ENCODE measurements at places on chromosomes 11 and 22.
A peak's percentile ranks its signal among the peaks of the same experiment; 100 is the strongest.

DNA sequence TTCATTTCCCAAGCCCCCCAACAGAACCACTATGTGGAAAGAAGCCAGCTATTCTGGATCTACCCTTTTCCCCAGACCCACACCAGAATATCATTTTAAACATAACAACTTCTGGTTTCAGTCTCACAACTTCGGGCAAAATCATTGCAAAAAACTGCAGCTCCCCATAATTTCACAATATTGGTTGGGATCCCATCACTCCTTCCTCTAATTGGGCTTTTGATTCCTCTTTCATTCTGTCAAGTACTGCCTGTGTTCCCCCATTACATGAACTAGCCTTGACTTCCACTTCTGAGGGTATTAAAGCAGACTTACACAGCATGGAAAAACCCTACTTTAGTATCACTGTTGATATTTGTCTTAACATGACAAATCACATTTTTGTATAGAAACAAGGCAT lies 4.1 kb upstream of the APOL3 start:
- DNase-seq, result no peak

- DNase-seq, result no peak
Measured at GRCh38 chr11:1336836-1337646, 27.6 kb upstream of the TOLLIP start.

- DNase-seq, result no peak
Measured at GRCh38 chr11:59556917-59557348, 45.6 kb downstream of the OR4D9 start.

DNA sequence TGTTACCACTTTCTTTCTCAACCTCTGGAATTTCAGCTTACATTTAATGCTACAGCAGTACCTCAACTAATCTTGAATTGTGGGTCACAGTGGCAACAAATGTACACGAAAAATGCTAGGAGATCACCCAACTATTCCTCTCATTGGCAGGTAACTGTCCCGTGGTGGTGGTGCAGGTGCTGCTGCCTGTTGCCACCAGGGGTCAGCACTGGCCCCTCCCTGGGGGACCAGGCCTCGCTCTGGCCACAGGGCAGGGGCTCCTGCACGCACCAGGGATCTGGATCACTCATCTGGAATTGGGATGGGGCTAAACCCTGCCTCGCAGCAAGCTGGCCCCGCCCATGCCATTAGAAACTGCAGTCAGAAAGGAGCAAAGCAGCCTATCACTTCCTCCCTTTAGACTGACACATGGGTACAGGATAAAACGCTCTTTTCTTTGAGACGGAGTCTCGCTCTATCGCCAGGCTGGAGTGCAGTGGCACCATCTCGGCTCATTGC lies 6.9 kb upstream of the POLDIP3 start:
- DNase-seq, result no peak

DNA sequence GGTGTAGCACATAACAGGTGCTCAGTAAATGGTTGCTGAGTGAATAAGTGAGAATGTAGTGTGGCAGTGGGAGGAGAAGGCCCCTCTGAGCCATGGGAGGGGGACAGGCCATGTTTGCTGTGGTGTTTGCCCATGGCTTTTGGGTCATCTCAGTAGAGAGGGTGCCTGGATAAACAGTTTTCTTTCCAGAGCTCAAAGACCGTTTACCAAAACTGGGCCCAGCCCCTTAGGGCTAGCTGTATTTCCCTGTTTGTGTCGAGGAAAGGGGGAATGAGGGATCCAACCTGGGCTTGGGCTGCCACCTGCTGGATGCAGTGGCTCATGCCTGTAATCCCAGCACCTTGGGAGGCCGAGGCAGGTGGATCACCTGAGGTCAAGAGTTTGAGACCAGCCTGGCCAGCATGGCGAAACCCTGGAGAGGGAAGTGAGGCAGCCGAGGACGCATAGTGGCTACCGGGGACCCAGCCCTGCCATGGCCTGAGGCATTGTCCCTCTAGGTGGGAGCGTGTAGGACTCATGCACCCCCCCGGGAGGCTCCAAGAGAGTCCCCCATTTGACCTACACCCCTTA lies 8.7 kb upstream of the LTO1 start:
- DNase-seq, result no peak

GRCh38 chr22:30381264-30381663 lies 5.9 kb downstream of the RNF215 start:
- DNase-seq, result no peak

DNA sequence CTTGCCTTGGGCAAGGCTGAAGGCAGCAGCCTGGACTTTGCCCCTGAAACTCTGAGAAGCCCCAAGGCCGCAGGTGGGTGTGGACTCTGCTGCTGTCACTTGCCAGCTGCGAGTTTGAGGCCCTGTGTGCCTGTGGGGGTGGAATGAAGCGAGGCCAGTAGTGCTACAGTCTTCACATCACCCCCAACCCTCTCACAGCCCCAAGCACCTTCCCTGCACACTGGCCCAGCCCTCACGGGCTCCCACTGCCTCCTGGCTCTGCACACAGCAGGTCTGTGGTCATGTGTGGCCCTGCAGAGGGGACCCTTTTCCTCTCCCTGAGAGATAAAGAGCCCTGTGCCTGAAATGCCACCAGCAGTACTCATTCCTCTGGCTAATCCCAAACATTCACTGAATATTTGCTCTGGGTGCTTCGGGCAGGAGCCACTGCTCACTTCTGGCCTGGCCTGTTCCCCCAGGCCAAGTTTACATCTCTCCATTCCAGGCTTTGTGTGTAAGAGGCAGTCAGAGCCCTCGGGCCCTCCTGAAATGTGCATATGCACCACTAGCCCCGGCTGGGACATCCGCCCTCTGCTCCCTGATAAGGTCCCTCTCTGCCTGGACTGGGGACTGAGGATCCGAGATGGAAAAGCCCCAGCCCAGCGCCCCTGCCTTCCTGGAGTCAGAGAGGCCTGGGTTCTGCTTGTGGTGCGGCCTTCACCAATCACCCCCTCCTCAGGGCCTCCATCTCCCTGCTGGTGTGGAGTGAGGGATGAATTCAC lies 17.7 kb downstream of the MGAT3 start:
- DNase-seq, result no peak

GRCh38 chr11:84061726-84062125 lies 775.6 kb upstream of the CCDC90B start:
- no peak for DNase-seq

- peak; percentile 32 for DNase-seq
Measured at GRCh38 chr11:31641477-31642062, 132.0 kb downstream of the ELP4 start.

- DNase-seq, result no peak
Measured at GRCh38 chr11:115345361-115345760, 158.9 kb downstream of the CADM1 start.

DNA sequence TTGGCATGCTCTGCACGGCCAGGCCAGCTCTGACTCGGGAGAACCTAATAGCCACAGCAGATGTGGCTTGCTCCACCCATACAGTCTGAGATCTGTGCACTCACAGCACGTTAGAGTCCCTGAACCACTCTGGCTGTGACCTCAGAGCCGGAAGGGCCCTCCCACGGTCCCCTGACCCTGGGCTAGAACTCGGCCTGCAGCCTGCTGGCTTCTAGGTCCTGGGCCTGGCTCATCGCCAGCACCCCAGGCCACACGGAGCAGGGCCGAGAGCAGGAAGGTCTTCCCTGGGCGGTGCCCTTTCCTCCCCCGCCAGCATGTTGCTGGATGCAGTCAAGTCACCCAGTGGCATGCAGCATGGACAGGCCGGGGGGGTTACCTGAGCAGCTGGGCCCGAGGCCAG lies 35.3 kb upstream of the TTLL12 start:
- no peak for DNase-seq

DNA sequence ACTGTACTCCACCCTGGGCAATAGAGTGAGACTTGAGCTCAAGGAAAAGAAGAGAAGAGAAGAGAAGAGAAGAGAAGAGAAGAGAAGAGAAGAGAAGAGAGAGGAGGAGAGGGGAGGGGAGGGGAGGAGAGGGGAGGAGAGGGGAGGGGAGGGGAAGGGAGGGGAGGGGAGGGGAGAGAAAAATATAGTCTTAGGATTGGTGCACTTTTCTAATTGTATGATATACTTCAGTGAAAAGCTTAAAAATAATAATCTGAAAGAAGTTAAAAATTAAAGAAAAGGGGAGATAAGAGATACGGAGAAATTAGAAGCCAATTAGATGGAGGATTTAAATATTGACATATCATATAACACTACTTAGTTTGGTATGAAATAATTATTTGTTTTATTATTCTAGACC lies 19.3 kb downstream of the OR52A5 start:
- DNase-seq, result no peak
